ENCODE measurements at places on chromosomes 6 and 20. TPM values are rescaled to one million over a fixed set of nuclear protein-coding genes. Genes with fewer than 3 reads are reported as not detected.

DNA sequence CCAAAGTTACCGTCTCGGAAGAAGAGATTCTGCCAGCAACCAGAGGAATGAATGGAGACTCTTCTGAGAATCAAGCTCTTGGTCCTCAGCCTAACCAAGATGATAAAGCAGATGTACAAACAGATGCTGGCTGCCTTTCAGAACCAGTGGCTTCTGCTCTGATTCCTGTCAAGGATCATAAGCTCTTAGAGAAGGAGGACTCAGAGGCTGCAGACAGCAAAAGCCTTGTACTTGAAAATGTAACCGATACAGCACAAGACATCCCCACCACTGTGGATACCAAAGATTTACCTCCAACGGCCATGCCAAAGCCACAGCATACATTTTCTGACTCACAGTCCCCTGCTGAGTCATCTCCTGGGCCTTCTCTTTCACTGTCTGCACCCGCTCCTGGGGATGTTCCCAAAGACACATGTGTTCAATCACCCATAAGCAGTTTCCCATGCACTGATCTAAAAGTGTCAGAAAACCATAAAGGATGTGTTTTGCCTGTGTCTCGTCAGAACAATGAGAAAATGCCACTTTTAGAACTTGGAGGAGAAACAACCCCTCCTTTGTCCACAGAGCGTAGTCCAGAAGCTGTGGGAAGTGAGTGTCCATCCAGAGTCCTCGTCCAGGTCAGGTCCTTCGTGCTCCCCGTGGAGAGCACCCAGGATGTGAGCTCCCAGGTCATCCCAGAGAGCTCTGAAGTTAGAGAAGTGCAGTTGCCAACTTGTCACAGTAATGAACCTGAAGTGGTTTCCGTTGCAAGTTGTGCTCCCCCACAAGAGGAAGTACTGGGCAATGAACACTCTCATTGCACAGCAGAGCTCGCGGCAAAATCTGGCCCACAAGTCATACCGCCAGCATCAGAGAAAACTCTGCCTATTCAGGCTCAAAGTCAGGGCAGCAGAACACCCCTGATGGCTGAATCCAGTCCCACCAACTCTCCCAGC is 109.6 kb downstream of the RTN4IP1 start:
- H3K27me3 ChIP-seq = peaks cover 6% of the 10 kb centered on the region
- no peak overlapping the region for H3K4me3 ChIP-seq
- H3K27ac ChIP-seq = peak overlapping the region; percentile 53
- peak; percentile 49 for DNase-seq

- DNase-seq = no peak
- H3K27ac ChIP-seq = no peak overlapping the region
- H3K4me3 ChIP-seq = no peak overlapping the region
- no peaks in the 10 kb centered on the region for H3K36me3 ChIP-seq
- H3K4me1 ChIP-seq = peaks cover 2% of the 10 kb centered on the region
- H3K27me3 ChIP-seq = no peaks in the 10 kb centered on the region
These were observed 85.6 kb upstream of the SSTR4 start for GRCh38 chr20:22949331-22950109.

DNA sequence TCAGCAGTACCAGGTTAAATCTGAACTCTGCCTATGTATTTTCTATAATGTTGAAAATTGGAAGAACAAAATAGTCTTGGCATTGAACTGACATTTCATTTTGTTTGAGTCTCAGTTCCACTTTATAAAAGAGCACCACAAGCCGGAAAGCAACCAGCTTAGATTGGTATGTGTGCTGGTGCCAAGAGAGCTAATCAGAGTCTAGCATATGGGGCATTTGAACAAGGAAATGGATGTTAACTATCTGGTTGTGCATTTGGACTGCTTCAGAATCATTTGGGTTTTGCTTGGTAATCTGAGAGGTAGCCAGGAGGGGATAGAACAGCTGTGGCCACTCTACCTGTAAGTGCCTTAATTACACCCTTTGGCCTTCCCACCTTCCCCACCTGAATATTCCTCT is 184.8 kb downstream of the GRIK2 start:
- H3K27me3 ChIP-seq = no peaks in the 10 kb centered on the region
- H3K4me3 ChIP-seq = no peak overlapping the region
- H3K36me3 ChIP-seq = no peaks in the 10 kb centered on the region
- no peaks in the 10 kb centered on the region for H3K4me1 ChIP-seq
- no peak for DNase-seq

DNA sequence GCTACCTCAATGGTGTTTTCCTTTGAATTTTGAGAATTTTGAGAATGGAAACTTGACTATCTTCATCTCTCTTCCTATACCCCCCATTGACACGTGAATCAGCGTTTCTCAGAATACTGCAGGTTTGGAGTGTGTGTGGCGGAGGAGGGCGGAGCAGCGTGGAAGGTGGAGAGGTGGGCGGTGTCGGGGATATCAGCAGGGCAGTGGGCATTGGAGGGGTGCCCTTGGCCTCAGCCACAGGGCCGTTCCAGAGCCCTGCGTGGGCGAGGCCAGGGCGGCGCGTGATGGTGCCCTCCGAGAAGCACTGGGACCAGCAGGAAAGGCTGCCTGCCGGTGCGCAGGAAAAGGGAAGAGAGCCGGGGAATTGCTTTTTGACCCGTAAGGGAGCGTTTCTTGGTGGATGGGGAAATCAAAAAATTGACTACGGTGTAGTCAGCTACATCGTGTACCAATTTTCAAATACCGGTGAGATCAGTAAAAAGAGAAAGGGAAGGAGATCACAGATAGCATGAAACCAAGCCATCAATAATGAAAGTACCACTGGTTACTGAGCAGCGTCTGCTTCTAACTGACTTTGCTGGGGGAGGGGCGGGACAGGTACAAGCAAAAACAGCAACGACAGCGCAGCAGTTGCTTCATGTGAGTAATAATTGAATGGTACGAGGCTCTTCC is 82.7 kb upstream of the DUSP22 start:
- H3K4me1 ChIP-seq = no peaks in the 10 kb centered on the region
- DNase-seq = no peak
- no peaks in the 10 kb centered on the region for H3K36me3 ChIP-seq
- no peak overlapping the region for H3K27ac ChIP-seq
- no peak overlapping the region for H3K4me3 ChIP-seq

DNA sequence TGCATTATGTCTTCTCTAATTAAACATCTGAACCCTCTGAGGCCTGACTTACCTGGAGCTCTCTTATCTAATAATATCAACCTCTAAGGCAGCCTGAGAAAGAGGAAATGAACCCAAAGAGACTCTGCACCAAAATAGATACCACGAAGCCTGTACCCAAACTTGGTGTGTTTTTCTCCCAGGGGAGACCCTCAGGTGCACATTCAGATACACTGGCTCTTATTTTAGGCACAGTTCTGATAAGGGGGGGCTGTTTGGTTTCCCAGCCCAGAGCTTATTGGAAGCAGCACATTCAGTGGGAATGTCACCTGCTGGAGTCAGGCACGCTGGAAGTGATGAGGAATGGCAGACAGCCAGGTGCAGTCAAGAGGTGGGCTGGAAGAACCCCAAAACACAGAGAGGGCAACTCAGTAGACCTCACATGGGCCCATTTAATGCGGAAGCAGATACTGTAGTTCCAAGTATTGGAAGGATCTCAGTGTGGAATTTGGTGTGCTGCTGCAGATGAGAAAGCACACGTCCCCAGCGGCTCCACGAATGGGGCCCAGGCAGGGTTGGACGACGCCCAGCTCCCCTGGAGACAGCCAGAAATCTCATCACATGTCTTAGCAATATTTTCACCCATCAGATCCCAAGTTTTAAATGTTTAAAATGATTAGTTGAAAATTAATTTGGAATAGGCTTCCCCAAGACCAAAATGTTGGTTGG is 9.7 kb upstream of the CCR6 start:
- no peak overlapping the region for H3K27ac ChIP-seq
- no peaks in the 10 kb centered on the region for H3K36me3 ChIP-seq
- peaks cover 7% of the 10 kb centered on the region for H3K27me3 ChIP-seq
- no peak overlapping the region for H3K4me3 ChIP-seq
- peaks cover 9% of the 10 kb centered on the region for H3K4me1 ChIP-seq

GRCh38 chr6:166441325-166442078 is 58.8 kb upstream of the MPC1 start:
- H3K36me3 ChIP-seq = peaks cover 7% of the 10 kb centered on the region
- no peak overlapping the region for H3K27ac ChIP-seq
- no peak overlapping the region for H3K4me3 ChIP-seq
- DNase-seq = no peak
- H3K4me1 ChIP-seq = peaks cover 9% of the 10 kb centered on the region

HLA-DQB1 gene
- 3.8 TPM for total RNA-seq

- H3K4me3 ChIP-seq = no peak overlapping the region
- no peak overlapping the region for H3K27ac ChIP-seq
- H3K27me3 ChIP-seq = peaks cover 19% of the 10 kb centered on the region
- no peaks in the 10 kb centered on the region for H3K36me3 ChIP-seq
These were observed 663 bp downstream of the C6orf15 start for GRCh38 chr6:31111712-31112111.

DNMT3B gene
- 2.9 TPM for total RNA-seq

DNA sequence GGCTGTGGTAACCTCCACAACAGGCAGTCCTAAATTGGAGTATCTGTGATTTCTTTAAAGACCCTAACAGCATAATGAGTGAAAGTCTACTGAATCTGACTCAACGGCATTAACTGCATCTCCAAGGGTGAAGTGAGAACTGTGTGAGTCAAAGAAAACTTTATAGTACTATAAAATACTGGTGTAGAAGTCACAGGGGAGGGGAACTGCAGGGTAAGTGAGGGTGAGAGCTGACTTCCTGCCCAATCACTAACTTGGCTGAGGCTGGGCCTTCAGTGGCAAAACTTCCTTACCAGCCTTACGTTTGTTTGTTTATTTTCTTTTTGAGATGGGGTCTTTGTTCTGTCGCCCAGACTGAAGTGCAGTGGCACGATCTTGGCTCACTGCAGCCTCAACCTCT is 109.8 kb downstream of the PTPRK start:
- no peaks in the 10 kb centered on the region for H3K36me3 ChIP-seq
- H3K27me3 ChIP-seq = no peaks in the 10 kb centered on the region
- H3K27ac ChIP-seq = no peak overlapping the region

BPI gene
- 0.40 TPM for total RNA-seq

BNIP5 gene
- 0.04 TPM for total RNA-seq

- no peaks in the 10 kb centered on the region for H3K36me3 ChIP-seq
- H3K4me1 ChIP-seq = no peaks in the 10 kb centered on the region
- H3K4me3 ChIP-seq = no peak overlapping the region
- no peaks in the 10 kb centered on the region for H3K27me3 ChIP-seq
These were observed 14.2 kb downstream of the OR2A4 start for GRCh38 chr6:131687022-131687421.

DNA sequence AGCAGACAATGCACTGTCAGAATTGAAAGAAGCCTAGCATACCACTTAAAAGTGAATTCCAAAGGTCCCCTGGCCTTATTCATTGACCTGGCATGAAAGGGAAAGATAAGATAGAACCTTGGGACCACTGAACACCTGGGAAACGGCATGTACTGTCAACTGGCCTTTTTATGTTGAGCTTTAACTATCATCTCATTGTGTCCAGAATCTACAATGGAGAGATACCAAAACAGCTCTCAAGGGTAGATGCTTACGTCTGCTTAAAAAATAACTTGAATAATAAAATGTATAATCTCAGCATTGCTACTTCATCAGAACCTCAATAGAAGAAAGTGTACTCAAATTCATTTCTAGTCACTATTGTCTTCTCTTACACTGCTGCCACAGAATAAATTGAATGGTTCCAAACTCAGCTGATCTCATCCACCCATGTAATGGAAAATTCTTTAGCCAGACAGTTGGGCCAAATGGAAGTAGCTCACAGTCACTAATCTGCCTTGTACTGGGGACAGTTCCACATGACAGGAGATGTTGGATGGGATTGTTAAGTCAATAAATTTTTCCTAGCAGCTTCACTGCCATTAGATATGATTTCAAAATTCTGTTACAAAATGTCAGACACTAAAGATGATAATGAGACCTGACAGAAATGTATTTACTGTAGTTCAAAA is 93.8 kb downstream of the MLIP start:
- H3K4me1 ChIP-seq = peaks cover 5% of the 10 kb centered on the region
- no peaks in the 10 kb centered on the region for H3K27me3 ChIP-seq
- no peaks in the 10 kb centered on the region for H3K36me3 ChIP-seq
- DNase-seq = peak; percentile 95
- H3K27ac ChIP-seq = peak overlapping the region; percentile 78

DNA sequence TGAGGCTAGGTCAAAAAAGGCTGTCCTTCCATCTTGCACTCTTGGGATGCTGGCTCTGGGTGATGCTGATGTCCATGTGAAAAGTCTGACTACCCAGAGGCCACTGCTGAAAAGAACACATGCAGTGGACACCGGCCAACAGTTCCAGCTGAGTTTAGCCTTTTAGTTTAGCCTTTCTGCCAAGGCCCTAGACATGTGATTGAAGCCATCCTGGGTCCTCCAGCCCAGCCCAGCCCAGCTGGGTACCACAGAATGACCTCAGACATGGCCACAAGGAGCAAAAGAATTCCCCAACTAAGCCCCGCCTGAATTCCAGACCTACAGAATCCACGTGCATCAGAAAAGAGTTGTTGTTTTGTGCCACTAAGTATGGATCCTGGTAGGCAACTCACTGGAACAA is 17.4 kb downstream of the PIGT start:
- H3K36me3 ChIP-seq = peaks cover 4% of the 10 kb centered on the region
- peaks cover 5% of the 10 kb centered on the region for H3K4me1 ChIP-seq
- no peak overlapping the region for H3K27ac ChIP-seq
- no peaks in the 10 kb centered on the region for H3K27me3 ChIP-seq
- DNase-seq = peak; percentile 73

CCM2L gene
- total RNA-seq = 4.9 TPM

GRCh38 chr20:2626853-2627541 is 25.4 kb upstream of the NOP56 start:
- no peaks in the 10 kb centered on the region for H3K36me3 ChIP-seq
- no peak for DNase-seq
- H3K27me3 ChIP-seq = peaks cover 4% of the 10 kb centered on the region
- no peaks in the 10 kb centered on the region for H3K4me1 ChIP-seq
- H3K4me3 ChIP-seq = no peak overlapping the region
- no peak overlapping the region for H3K27ac ChIP-seq

GRCh38 chr6:169950558-169950957 is 199.1 kb downstream of the ERMARD start:
- H3K27me3 ChIP-seq = peaks cover 2% of the 10 kb centered on the region
- H3K4me1 ChIP-seq = no peaks in the 10 kb centered on the region
- no peaks in the 10 kb centered on the region for H3K36me3 ChIP-seq
- no peak overlapping the region for H3K27ac ChIP-seq
- DNase-seq = peak; percentile 24
- H3K4me3 ChIP-seq = no peak overlapping the region

- H3K4me3 ChIP-seq = no peak overlapping the region
- no peaks in the 10 kb centered on the region for H3K36me3 ChIP-seq
- no peaks in the 10 kb centered on the region for H3K4me1 ChIP-seq
- H3K27me3 ChIP-seq = no peaks in the 10 kb centered on the region
- DNase-seq = no peak
- no peak overlapping the region for H3K27ac ChIP-seq
These were observed 144.3 kb upstream of the SALL4 start for GRCh38 chr20:51946586-51946985.

- no peak overlapping the region for H3K4me3 ChIP-seq
- peak overlapping the region; percentile 84 for H3K27ac ChIP-seq
- no peaks in the 10 kb centered on the region for H3K36me3 ChIP-seq
- no peaks in the 10 kb centered on the region for H3K27me3 ChIP-seq
These were observed 222.8 kb downstream of the UST start for GRCh38 chr6:148969603-148970061.

RCAN2 gene
- 2.2 TPM for total RNA-seq

- DNase-seq = no peak
- H3K36me3 ChIP-seq = no peaks in the 10 kb centered on the region
- H3K4me1 ChIP-seq = no peaks in the 10 kb centered on the region
- no peak overlapping the region for H3K4me3 ChIP-seq
These were observed 61.2 kb downstream of the RGS17 start for GRCh38 chr6:153069897-153070296.
